A549 treated with dexamethasone at 1 μM for 4 hours (cell line): ENCODE measurements at places on chromosomes 12 and 14. TPM values are rescaled to one million over a fixed set of nuclear protein-coding genes. Genes with fewer than 3 reads are reported as not detected.

The SERPINA10 gene
- total RNA-seq: 0.04 TPM in 1 of 5 replicates, not detected in the others

The KCNJ8 gene
- total RNA-seq: 0.21 to 0.27 TPM (median 0.24 TPM) in 5 replicates

The PRPH gene
- 1.2 to 2.2 TPM (median 1.6 TPM) in 5 replicates for total RNA-seq

The FAM181A gene
- total RNA-seq: not detected in 5 replicates

The CIT gene
- 7.8 to 16.8 TPM (median 13.7 TPM) in 5 replicates for total RNA-seq

The ERBB3 gene
- total RNA-seq: 1.1 to 1.7 TPM (median 1.3 TPM) in 5 replicates

The CEP83 gene
- total RNA-seq: 6.9 to 8.6 TPM (median 8.1 TPM) in 5 replicates

The SLC4A8 gene
- 1.3 to 2.7 TPM (median 2.3 TPM) in 5 replicates for total RNA-seq

The EIF2S3B gene
- total RNA-seq: 0.66 to 0.89 TPM (median 0.76 TPM) in 5 replicates

The MYL6 gene
- 2,040 to 3,443 TPM (median 2,154 TPM) in 5 replicates for total RNA-seq

The AMN gene
- total RNA-seq: 0.27 to 0.45 TPM (median 0.32 TPM) in 5 replicates
